ENCODE measurements at places on chromosomes 4 and X.

DNA sequence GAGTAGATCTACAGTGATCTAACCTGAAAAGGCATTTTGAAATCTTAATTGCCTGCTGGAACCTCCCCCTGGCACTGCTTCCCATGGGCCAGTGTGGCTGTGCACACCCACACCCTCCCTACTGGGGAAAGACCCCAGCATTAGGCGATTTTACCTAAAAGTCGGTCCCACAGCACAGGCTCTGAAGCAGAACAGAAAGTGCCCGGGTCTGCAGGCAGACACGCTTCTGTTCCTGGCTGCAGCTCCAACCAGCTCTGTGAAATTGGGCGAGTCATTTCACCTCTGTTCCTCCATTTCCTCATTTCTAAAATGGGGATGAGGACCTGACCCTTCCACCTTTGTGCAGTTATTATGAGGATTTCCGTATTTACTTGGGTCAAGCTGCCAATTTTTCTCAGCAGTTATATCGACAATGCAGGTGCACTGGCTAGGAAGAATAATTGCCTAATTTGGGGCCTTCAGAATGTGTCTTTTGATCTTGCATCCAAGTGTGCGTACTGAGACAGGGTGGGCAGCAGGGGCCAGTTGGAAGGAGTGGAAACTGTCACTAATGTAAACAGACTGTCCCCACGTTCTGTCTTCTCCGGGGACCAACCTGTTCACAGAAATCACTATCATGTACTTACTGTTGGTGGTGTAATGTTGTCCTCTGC is 7.1 kb downstream of the KLF3 start:
- no peak for DNase-seq

- no peak for DNase-seq
These were observed 2.9 kb downstream of the PDGFRA start for GRCh38 chr4:54231768-54232688.

GRCh38 chr4:54011201-54011600 is 53.2 kb downstream of the CHIC2 start:
- no peak for DNase-seq

- peak; percentile 63 for DNase-seq
These were observed 9.3 kb upstream of the SAT1 start for GRCh38 chrX:23773601-23774175.

- DNase-seq = no peak
These were observed 226.4 kb downstream of the MAGEB5 start for GRCh38 chrX:26442340-26442739.

- no peak for DNase-seq
These were observed 43.0 kb downstream of the EIF2S3 start for GRCh38 chrX:24097741-24098260.

- no peak for DNase-seq
These were observed 4.5 kb upstream of the C4orf50 start for GRCh38 chr4:6022607-6023288.

DNA sequence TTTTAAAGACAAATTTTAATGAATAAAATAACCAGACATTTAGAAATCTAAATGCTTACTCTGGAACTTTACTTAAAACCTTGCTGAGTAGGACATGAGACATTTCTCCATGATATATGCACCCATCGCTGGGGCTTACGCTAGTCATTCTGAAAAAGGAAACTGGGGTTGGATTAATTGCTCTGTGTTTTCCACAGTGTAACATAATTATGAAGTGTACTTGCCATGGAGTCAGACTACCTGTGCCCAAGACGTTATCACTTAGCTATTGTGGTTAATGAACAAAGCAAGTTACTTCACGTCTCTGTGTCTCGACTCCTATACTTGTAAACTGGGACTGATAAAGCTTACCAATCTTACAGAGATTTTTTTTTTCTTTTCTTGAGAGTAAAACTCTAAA is 47.8 kb downstream of the SHISA3 start:
- no peak for DNase-seq

- no peak for DNase-seq
These were observed 2522.1 kb downstream of the ARAP2 start for GRCh38 chr4:33722254-33722653.

- DNase-seq = no peak
These were observed 55.3 kb downstream of the ANAPC10 start for GRCh38 chr4:145042601-145043285.

GRCh38 chr4:111601671-111602070 is 543.6 kb upstream of the FAM241A start:
- no peak for DNase-seq

- no peak for DNase-seq
These were observed 31.9 kb downstream of the REPS2 start for GRCh38 chrX:16978193-16978984.

GRCh38 chrX:115147220-115147619 is 42.0 kb upstream of the RBMXL3 start:
- DNase-seq = no peak
